Retinal pigment epithelial cell (primary cell): ENCODE measurements at places on chromosomes 16 and 17.
A peak's percentile ranks its signal among the peaks of the same experiment; 100 is the strongest.

DNA sequence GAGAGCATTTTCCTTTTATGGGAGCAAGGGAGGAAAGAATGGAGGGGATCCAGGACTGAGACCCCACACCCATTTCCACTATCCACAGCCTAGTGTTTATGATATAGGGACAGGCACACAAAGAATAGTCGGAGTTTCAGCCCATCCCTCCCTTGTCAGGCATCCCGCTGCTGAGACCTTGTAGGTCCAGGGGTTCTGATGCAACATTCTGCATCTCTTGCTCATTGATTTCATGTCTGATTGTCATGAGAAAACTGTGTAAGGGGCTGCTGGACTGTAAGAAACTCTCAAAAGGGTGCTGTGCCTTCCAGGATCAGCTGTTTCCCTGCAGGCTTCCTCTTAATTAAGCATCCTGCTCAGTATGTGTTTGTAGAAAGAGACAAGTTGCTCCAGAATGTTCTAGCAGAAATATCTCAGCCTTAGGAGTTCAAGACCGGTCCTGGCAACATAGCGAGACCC lies 5.3 kb upstream of the POLR3E start:
- DNase-seq: no peak

- DNase-seq: no peak
Observed at GRCh38 chr16:72211110-72211509, 39.2 kb upstream of the PMFBP1 start.

- no peak for DNase-seq
Observed at GRCh38 chr17:70869402-70870085, 700.2 kb downstream of the KCNJ2 start.

- DNase-seq: no peak
Observed at GRCh38 chr17:45747911-45748310, 36.2 kb upstream of the CRHR1 start.

DNA sequence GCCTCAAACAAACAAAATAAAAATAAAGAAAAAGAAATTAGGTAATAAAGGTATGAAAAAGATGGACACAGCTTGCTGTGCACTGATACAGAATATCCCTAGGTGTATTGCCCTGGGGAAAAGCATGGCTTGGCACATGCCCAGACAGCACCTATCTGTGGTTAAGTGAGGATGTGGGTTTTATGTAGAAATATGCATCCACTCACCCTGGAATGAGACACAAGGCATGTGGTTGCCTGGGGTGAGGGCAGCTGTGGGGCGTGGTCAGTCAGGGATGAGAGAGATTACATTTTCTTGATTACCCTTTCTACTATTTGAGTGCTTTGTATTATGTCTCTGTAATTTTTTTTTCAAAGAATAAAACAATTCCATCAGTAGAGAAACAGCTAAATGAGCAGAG lies 6.9 kb downstream of the PLLP start:
- DNase-seq: no peak

- no peak for DNase-seq
Observed at GRCh38 chr16:10745841-10746240, 2.2 kb downstream of the NUBP1 start.

- DNase-seq: no peak
Observed at GRCh38 chr17:7989781-7990655, 12.4 kb upstream of the GUCY2D start.

GRCh38 chr16:84845496-84846002 lies 25.8 kb downstream of the CRISPLD2 start:
- no peak for DNase-seq

DNA sequence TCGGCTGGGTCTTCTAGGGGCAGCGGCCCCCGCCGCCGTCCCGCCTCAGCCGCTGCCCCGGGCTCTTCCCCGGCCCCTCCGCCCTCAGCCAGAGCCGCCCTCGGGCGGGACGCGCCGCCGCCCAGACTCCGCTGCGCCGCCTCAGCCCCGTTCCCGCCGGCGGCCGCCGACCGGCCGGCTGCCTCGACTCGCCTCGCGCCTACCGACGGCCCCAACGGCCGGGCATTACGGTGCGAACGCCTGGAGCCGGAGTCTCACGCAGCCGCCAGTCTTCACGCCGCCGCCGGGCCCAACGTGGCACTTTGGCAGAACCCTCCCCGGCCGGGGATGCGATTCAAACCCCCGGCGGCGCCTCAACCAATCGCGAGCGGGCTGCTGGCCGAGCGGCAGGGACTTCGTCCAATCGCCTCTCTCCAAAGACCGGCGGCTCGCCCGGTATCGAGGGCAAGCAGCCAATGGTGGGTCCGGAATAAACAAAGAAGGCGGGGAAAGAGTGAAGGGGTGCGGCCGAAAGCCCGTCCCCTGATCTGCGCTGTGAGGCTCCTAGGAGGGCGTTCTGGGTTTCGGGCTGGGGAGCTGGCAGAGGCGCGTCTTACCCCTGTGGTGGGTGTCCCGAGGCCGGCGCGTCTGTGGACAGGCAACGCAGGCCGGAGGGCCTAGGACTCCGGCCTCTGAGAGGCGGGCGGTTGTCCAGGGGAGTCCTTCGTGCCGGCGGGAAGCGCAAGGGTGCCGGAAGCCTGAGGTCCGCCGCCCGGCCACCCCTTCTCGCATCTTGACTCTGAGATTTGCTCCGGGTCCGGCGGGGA lies at the start of gene CDR2:
CDR2 (minus strand) TSS at position 309 of the 806 bp plus-strand sequence. CDS start 310 bp downstream, outside the sequence.
- DNase-seq: peak; percentile 84

DNA sequence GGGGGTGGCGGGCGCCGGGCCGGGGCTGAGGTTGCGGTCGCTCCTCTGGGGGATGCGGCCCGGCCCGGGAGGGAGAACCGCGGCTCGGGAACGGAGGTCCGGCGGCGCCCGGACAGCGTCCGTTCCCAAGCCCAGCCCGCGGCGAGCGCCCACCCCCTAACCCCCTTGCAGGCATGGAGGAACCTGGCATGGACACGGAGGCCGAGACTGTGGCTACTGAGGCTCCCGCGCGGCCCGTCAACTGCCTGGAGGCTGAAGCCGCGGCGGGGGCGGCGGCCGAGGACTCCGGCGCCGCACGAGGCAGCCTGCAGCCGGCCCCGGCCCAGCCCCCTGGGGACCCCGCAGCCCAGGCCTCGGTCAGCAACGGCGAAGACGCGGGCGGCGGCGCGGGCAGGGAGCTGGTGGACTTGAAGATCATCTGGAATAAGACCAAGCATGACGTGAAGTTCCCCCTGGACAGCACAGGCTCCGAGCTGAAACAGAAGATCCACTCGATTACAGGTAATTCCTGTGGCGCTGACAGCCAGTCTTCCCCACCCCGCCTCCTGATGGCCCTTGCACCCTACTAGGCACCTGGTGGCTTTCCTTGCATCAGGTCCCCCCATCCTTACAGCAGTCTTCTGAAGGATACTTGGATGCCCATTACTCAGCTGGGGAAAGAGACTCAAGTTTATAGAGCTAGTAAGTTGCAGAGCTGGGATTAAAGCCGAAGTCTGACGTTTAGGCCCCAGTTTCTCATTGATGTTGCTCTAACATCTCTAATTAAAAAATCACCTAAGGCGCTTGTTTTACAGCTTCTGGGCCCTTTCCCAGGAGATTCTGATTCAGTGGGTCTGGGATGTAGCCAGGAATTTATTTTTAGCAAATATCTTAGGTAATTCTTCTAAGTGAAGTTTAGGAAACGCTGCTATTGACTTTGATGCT lies 514 bp downstream of the UBFD1 start:
- peak; percentile 16 for DNase-seq

GRCh38 chr16:9966569-9967157 lies 215.6 kb downstream of the GRIN2A start:
- no peak for DNase-seq

DNA sequence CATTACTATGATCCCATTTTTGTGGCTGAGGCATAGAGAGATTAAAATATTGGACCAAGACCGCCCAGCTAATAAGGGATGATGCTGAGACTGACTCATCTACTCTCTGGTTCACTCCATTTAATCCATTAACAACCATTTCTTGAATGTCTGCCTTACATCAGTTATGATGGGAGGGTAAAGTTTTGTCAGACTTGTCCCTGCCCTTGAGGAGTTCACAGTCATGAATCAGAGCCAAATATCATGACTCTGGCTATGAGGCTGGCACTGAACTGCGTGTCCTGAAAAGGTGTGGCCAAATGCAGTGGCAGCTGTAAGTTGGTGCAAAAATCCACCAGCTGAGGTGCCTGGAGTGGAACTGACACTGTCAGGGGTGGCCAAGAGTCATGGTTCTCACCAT lies 35.0 kb upstream of the MAF start:
- no peak for DNase-seq

DNA sequence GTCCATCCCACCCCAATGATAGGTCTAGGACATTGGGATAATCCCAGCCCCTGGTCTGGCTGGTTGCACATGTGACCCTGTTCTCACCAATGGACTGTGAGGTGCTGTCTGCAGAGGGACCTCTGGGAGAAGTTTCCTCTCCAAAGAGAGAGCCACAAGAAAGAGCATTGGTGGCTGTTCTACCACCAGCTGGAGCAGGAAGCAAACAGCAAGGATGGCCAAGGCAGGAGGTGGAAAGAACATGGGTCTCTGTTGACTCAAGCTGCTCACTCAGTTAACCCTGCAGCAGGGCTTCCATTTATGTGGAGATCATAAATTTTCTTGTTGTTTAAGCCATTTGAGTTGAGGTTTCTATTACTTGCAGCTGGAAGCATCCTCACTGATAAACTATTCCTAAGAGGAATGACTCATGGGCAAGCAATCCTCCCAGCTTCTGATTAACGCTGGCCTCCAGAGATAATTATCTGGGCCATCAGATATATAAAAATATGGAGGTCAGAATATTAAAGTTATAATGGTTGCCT lies 52.6 kb downstream of the CYB5B start:
- DNase-seq: no peak

DNA sequence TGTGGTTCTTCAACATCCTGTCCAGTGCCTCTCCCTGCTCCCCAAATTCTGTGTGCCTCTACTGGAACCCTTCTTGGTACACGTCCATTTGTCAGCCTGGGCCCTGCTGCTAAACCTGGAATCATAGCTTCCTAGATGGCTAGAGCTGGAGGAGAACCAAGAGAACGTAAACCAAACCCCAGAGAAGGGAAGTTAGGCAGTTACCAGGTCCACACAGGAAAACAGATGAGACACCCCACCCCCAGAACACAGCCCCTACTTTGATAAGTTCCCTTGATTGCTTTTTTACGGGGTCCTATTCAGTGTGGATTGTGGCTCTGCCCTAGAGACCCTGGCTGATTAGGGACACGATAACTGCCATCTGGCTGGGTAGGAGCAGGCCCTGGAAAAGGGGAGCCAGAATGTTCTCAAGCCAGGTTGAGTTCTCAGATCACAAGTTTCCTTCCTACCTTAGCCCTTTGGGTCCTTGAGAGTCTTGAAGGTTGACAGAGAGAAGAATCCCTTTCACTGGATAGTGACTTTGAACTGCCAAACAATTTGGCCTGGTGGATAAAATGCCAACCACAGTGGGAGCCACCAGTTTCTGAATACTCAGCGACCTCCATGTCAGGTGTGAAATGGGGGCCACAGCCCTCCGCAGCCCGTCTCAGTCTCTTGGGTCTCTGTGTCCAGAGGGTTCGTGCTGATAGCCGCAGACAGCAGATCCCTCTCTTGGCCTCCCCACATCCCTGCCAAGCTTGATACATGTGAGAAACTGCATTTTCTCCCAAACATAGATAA lies 7.9 kb downstream of the TBX4 start:
- no peak for DNase-seq

GRCh38 chr16:3465301-3465700 lies 21.8 kb downstream of the NAA60 start:
- DNase-seq: no peak

- DNase-seq: no peak
Observed at GRCh38 chr16:57592591-57593003, 35.8 kb upstream of the ADGRG1 start.

GRCh38 chr17:68835071-68835470 lies 120.1 kb downstream of the ABCA8 start:
- no peak for DNase-seq

DNA sequence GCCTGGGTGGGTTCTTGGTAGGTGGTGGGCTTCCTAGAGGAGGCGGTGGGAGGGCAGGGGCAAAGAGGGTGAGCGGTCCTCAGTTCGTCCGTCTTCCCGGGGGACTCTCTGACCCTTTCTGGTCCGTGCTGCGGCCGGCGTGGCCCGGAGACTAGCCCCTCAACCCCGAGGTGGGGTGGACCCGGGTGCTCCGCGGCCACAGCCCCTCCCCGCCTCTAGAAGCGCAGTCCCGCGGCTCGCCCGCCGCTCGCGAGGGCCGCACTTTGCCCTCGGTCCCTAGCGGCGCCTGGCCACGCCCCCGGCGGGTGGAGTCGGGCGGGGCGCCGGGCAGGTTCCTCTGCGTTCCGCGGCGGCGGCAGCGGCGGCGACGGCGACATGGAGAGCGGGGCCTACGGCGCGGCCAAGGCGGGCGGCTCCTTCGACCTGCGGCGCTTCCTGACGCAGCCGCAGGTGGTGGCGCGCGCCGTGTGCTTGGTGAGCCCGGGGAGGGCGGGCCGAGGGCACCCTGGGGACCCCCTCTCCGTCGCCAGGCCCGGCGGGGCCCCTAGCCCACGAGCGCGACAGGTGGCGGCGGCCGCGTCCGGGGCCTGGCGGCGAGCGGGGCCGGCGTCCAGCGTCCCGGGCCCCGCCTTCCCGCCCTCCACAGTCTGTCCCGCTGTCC lies at the start of gene SYNGR2:
SYNGR2 (plus strand) TSS at position 340 of the 661 bp plus-strand sequence; CDS start at position 376, 36 bp downstream.
- DNase-seq: no peak
